ENCODE measurements at places on chromosomes 7 and 10. TPM values are rescaled to one million over a fixed set of nuclear protein-coding genes. Genes with fewer than 3 reads are reported as not detected.
A peak's percentile ranks its signal among the peaks of the same experiment; 100 is the strongest.

- ATAC-seq, result no peak
These were observed 52.0 kb upstream of the ST8SIA6 start for GRCh38 chr10:17506390-17506789.

GRCh38 chr10:21675157-21675796, 141.2 kb downstream of the MLLT10 start:
- peak; percentile 59 for ATAC-seq

DNA sequence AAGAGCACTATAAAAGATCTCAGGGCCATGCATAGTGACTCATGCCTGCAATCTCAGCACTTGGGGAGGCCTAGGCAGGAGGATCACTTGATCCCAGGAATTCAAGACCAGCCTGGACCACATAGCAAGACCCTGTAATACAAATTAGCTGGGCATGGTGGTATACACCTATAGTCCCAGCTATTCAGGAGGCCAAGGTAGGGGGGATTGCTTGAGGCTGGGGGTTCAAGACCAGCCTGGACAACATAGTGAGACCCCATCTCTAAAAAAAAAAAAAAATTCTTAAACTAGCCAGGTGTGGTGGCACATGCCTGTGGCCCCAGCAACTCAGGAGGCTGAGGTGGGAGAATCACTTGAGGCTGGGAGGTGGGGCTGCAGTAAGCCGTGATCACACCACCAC, 15.8 kb downstream of the STYXL1 start:
- no peak for ATAC-seq

GRCh38 chr10:15879058-15879457, 18.8 kb upstream of the MINDY3 start:
- ATAC-seq, result no peak

The PNLIP gene
- total RNA-seq, result not detected

The APBB1IP gene
- 1.4 TPM for total RNA-seq

The NEUROD6 gene
- not detected for total RNA-seq

All from esophagus mucosa (tissue), 1 donor.